ENCODE measurements at places on chromosomes 3 and 15. TPM values are rescaled to one million over a fixed set of nuclear protein-coding genes. Genes with fewer than 3 reads are reported as not detected.

DNA sequence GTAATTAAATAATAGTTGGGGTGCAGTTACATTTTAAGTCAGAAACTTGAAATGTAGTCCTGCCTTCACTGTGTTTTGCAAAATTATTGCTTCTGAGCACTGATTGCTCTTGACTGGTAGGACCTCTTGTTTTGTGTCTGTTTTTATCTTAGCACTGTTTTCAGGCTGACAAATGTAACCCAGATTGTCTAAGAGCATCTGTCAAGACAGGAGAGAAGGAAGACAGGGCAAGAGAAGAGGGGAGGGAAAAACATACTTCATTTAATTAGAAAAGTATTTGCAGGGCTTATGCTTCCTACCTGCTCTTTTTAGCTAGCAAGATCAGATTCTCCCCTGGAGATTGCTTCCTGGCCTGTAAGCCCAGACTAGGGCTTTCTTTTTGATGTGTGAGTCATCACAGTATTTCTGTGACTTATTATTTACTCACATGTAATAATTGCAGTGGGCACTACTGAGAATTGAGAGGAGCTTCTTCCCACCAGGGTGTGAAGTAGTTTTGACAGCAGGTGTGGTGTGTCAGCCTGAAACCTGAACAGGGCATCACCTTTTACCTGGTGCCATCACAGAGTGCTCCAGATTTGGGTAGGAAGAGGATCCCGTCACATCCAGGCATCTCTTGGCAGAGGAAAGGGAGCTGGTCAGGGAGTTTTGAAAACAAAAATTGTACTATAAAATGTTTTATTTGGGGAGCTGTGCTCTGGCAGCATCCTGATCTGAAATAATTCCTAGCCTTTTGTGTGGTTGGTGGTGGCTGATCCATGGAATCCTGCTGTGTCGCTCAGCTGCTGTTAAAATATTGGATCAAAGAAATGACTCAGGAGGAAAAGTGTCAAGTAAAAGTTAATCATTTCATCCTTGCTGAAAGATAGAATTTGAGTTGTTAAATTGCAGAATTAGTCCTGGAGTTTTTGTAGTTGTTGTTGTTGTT, 98.2 kb downstream of the TMEM108 start:
- no peak overlapping the region for H3K4me3 ChIP-seq
- H3K36me3 ChIP-seq = no peaks in the 10 kb centered on the region
- no peaks in the 10 kb centered on the region for H3K27me3 ChIP-seq
- DNase-seq = no peak
- no peak overlapping the region for H3K27ac ChIP-seq

- no peaks in the 10 kb centered on the region for H3K4me1 ChIP-seq
- H3K27me3 ChIP-seq = peaks cover 5% of the 10 kb centered on the region
- H3K27ac ChIP-seq = no peak overlapping the region
- no peak for DNase-seq
Measured at GRCh38 chr3:30189900-30190299, 416.5 kb upstream of the TGFBR2 start.

- peak overlapping the region; percentile 64 for H3K4me3 ChIP-seq
- peaks cover 4% of the 10 kb centered on the region for H3K27me3 ChIP-seq
- H3K36me3 ChIP-seq = no peaks in the 10 kb centered on the region
- H3K27ac ChIP-seq = peak overlapping the region; percentile 54
- peaks cover 8% of the 10 kb centered on the region for H3K4me1 ChIP-seq
Measured at GRCh38 chr15:99015698-99016568, 8.3 kb upstream of the PGPEP1L start.

DNA sequence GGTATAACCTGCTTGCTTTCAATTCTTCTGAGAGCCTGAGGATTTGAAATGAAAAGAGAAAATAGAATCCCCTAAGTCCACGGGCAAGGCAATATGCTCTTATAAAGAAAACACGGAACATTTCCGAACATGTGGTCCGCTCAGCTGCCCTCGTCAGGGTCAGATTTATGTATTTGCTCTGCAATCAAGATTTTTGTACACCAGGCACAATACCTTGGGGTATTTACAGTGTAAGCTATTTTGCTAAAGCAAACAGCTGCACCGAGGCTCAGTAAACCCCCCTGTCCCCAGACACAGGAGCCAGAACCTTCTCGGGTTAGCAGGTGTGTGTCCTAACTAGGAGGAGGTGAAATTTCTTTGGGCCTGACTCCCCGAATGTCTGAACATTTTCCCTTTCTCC, 155.8 kb upstream of the LRIG1 start:
- no peak overlapping the region for H3K4me3 ChIP-seq
- H3K27ac ChIP-seq = no peak overlapping the region
- no peaks in the 10 kb centered on the region for H3K4me1 ChIP-seq
- no peak for DNase-seq
- H3K36me3 ChIP-seq = no peaks in the 10 kb centered on the region
- peaks cover 5% of the 10 kb centered on the region for H3K27me3 ChIP-seq

- H3K36me3 ChIP-seq = no peaks in the 10 kb centered on the region
- DNase-seq = no peak
- no peaks in the 10 kb centered on the region for H3K27me3 ChIP-seq
- H3K27ac ChIP-seq = no peak overlapping the region
- H3K4me3 ChIP-seq = no peak overlapping the region
- no peaks in the 10 kb centered on the region for H3K4me1 ChIP-seq
Measured at GRCh38 chr3:54954022-54954421, 26.2 kb upstream of the LRTM1 start.

DNA sequence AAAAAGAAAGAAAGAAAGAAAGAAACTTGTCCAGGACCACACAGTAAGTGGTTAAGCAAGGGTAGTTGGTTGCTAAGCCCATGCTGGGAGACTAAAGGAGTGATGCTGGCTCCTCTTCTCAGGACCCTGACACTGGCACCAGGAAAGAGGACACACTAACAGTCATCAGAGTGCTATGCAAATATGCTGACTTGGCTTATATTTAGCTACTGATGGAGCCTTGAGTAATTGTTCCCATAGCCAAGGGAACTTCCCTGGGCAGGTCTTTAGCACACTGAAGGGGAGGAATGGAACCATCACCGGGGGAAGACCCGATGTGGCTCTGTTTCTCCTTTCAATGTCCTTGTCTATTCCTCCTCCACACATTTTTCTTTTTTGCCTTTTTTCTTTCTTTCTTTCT, 6.2 kb downstream of the TMEM40 start:
- peaks cover 9% of the 10 kb centered on the region for H3K27me3 ChIP-seq
- H3K4me1 ChIP-seq = peaks cover 9% of the 10 kb centered on the region
- no peak for DNase-seq

GRCh38 chr15:82263350-82263749, 732 bp downstream of the SAXO2 start:
- H3K36me3 ChIP-seq = peaks cover 17% of the 10 kb centered on the region
- peaks cover 44% of the 10 kb centered on the region for H3K4me1 ChIP-seq
- H3K27me3 ChIP-seq = no peaks in the 10 kb centered on the region
- no peak for DNase-seq
- peak overlapping the region; percentile 96 for H3K4me3 ChIP-seq

DNA sequence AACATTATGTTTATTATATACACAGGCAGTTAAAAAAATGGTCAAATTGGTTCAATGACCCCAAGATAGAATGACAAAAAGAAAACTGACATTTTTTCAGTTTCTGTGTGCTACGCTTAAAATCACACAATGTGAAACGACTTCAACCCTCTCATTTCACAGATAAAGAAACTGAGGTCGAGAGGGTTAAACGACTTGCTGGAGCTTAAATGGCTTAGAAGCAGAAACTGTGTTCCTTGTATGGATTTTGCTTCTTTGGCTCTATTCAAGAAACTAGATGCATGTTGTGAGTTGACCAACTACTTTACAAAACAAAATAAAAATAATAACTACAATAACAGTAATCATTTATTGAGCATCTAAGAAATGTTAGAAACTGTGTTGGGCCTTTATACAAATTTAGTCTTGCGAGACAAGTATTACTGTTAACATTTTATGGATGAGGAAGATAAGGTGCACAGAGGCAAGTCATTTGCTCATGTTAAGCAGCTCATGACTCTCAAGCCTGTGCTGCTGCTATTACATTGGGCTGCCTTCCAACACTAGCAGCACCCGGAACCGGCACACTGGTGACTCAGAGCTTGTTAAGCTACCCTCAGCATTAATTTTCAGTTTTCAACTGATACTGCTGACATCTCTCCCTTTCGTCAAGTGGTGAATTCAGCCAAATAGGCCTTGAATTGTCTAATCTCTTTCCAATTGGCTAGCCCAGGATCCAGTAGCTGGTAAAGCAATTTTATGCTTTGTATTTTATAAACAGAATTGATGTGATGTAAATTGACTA, 487.6 kb downstream of the NAALADL2 start:
- H3K36me3 ChIP-seq = no peaks in the 10 kb centered on the region
- no peaks in the 10 kb centered on the region for H3K27me3 ChIP-seq
- no peaks in the 10 kb centered on the region for H3K4me1 ChIP-seq
- H3K27ac ChIP-seq = no peak overlapping the region

- H3K4me3 ChIP-seq = no peak overlapping the region
- H3K27ac ChIP-seq = no peak overlapping the region
Measured at GRCh38 chr3:175105066-175105465, 245.9 kb downstream of the NAALADL2 start.

GRCh38 chr3:136296960-136297359, 46.8 kb downstream of the PCCB start:
- DNase-seq = no peak
- H3K27ac ChIP-seq = no peak overlapping the region
- H3K4me3 ChIP-seq = no peak overlapping the region
- no peaks in the 10 kb centered on the region for H3K27me3 ChIP-seq
- H3K4me1 ChIP-seq = no peaks in the 10 kb centered on the region
- peaks cover 18% of the 10 kb centered on the region for H3K36me3 ChIP-seq

DNA sequence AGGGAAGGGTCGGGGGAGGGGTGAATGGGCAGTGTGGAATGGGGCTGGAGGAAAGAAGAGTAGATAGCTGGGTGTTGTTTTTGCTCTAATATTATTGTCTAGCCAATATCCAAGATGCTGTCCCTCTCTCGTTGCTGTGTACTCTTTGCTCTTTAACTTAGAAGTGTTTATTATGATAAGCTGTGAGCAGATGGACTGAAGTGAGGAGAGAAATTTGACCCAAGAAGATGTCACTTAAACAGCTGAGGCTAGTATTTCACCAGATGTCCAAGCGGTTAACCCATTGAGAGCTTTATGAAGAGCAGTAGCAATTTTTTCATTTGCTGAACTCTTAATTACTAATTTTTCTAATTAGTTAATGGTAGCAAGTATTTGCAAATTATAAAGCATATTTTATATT, 212.2 kb upstream of the TP63 start:
- no peak overlapping the region for H3K4me3 ChIP-seq
- H3K27ac ChIP-seq = no peak overlapping the region
- no peaks in the 10 kb centered on the region for H3K27me3 ChIP-seq
- no peaks in the 10 kb centered on the region for H3K36me3 ChIP-seq
- DNase-seq = no peak
- H3K4me1 ChIP-seq = no peaks in the 10 kb centered on the region

DNA sequence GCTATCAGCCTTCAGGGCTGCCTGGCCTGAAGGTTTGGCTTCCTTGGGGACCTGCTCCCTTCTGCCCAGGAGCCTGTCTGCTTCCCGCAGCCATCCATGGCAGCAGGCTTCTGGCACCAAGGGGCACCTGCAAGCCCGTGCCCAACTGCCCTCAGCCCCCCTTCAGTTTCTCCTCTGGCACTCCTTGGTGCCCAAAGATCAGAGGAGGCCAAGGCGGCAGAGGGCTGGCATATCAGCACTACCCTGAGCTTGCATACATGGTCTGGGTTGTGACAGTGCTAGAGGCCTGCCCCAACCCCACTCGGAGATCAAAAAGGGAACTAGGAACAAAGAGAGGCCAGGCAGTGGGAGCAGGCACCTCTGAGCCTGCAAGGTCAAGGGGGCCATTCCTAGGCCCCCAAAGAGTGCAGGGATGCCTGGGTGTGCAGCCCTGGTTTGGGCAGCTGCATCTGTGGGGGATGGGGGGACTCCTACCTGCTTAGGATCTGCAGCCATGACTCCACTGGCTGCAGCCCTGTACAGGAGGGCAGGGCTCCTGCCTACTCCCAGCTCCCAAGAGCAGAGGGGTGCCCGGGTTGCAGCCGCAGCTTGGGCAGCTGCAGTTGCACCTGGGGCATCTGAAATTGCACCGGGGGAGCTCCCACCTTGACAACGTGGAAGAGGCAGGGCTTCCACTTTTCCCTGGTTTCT, 76.2 kb upstream of the TP63 start:
- H3K27me3 ChIP-seq = no peaks in the 10 kb centered on the region
- no peak overlapping the region for H3K27ac ChIP-seq
- no peak for DNase-seq
- peaks cover 2% of the 10 kb centered on the region for H3K36me3 ChIP-seq
- no peak overlapping the region for H3K4me3 ChIP-seq

DNA sequence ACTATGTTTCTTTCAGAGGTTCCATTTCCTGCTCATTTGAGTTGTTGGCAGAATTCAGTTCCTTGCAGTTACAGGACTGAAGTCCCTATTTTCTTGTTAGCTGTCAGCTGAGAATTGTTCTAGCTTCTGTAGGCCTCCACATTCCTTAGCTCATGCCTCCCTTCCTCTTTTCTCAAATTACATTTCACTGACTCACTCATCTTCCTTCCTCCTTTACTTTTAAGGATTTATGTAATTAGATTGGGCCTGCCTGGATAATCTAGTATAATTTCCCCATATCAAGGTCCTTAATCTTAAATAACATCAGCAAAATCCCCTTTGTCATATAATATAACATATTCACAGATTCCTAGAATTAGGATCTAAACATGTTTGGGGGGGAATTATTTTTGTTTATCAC, 40.6 kb upstream of the RBMS3 start:
- DNase-seq = no peak
- no peak overlapping the region for H3K4me3 ChIP-seq
- H3K27ac ChIP-seq = no peak overlapping the region
- no peaks in the 10 kb centered on the region for H3K36me3 ChIP-seq
- H3K4me1 ChIP-seq = no peaks in the 10 kb centered on the region

The CCDC39 gene
- not detected for total RNA-seq

The CSPG5 gene
- 0.40 TPM for total RNA-seq

The OSBPL10 gene
- total RNA-seq = 0.89 TPM

The CAMK1 gene
- total RNA-seq = 19.0 TPM

The STRC gene
- total RNA-seq = 0.33 TPM

The BSN gene
- total RNA-seq = 0.06 TPM

The SLC9C1 gene
- not detected for total RNA-seq

The VILL gene
- 23.0 TPM for total RNA-seq

The TFDP2 gene
- 29.4 TPM for total RNA-seq

The UBE2Q2 gene
- total RNA-seq = 35.6 TPM

The CHST13 gene
- total RNA-seq = not detected

The CCDC191 gene
- total RNA-seq = 3.2 TPM

The GADL1 gene
- total RNA-seq = not detected

The AHSG gene
- total RNA-seq = not detected

Measured in activated CD4-positive, alpha-beta T cell treated with anti-CD3 and anti-CD28 coated beads, Interleukin-2, amount 10 ng/mL, durations not matched to agents 7 days and 5 days (primary cell).